ENCODE measurements at places on chromosomes 13 and 19. TPM values are rescaled to one million over a fixed set of nuclear protein-coding genes. Genes with fewer than 3 reads are reported as not detected.

The CACNA1A gene
- not detected for total RNA-seq

DNA sequence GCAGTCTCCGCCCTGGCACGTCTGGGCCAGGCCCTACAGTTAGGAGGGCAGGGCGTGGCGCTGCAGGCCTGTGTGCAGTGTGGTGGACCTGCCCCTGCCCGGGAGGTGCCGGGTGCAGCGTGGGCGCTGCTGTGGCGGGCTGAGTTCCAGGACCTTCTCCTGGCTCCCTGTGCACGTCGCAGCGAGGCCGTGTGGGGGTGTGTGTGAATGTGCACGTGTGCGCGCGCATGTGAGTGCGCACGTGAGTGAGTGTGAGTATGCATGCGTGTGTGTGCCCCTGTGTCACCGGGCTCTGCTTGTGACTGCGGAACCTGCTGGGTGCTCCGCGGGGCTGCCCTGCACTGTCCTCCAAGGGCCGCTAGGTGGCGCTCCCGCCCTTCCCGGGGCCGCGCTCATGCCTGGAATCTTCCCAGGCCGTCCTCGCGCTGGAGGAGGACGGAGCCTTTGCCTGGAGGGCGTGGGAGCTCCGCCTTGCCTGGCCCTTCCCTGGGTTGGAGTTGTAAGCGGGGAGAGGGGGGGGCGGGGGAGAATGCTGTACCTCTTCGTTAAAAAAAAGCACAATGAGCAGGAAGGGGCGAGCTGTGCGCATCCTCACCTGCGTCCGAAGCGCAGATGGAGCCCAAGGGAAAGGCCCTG, 79.3 kb downstream of the KDM4B start:
- DNase-seq: peak; percentile 82

- no peak for DNase-seq
These were observed 94.3 kb upstream of the PABPC3 start for GRCh38 chr13:25001476-25002206.

- no peak for DNase-seq
These were observed 286.8 kb downstream of the SLITRK6 start for GRCh38 chr13:85512421-85512820.

- DNase-seq: no peak
These were observed 133.1 kb upstream of the ZNF91 start for GRCh38 chr19:23528376-23528775.
